ENCODE measurements at places on chromosomes 1 and 21. TPM values are rescaled to one million over a fixed set of nuclear protein-coding genes. Genes with fewer than 3 reads are reported as not detected.

Gene PDE9A
- 0.79 TPM for polyA plus RNA-seq

Gene USH2A
- not detected for polyA plus RNA-seq

Gene CLSTN1
- 14.1 TPM for polyA plus RNA-seq

Gene SMCP
- not detected for polyA plus RNA-seq

Gene OLIG2
- not detected for polyA plus RNA-seq

Gene OR2L13
- polyA plus RNA-seq, result 0.27 TPM

Gene TEX38
- polyA plus RNA-seq, result not detected

Gene CYYR1
- not detected for polyA plus RNA-seq

Measured in naive B cell (primary cell).